ENCODE measurements at places on chromosomes 2 and 18. TPM values are rescaled to one million over a fixed set of nuclear protein-coding genes. Genes with fewer than 3 reads are reported as not detected.

- DNase-seq = no peak
Measured at GRCh38 chr2:231235217-231235616, 36.8 kb downstream of the ARMC9 start.

KCNIP3 gene
- total RNA-seq = not detected

CRYGC gene
- not detected for total RNA-seq

AKAIN1 gene
- total RNA-seq = not detected

GRCh38 chr2:31765078-31765945, 184.6 kb upstream of the SRD5A2 start:
- DNase-seq = no peak

GRCh38 chr2:120898961-120899750, 163.5 kb downstream of the GLI2 start:
- no peak for DNase-seq

GRCh38 chr18:58161659-58162058, 117.6 kb downstream of the NEDD4L start:
- DNase-seq = no peak

DNA sequence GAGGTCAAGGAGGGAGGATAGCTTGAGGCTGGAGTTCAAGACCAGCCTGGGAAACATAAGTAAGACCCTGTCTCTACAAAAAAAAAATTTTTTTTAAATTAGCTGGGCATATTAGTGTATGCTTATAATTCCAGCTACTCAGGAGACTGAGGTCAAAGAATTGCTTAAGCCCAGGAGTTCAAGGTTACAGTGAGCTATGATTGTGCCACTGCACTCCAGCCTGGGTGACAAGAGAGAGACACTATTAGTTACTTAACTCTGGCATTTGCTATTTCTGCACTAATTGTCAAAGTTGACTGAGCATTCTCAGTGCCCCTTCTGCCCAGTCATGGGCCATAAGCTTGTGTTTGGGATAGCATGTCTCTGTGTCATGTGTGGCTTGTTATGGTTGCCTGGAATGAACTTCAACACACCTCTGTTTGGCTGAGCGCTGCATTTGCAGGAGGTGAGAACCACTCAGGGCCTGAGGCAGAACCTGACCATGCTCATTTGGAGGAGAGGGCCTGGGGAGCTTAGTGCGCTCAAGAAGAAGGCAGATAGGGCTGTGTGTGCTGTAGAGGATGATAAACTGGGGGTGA, 77.7 kb downstream of the SH3RF3 start:
- DNase-seq = no peak

GRCh38 chr2:100813527-100813926, 6.4 kb upstream of the NPAS2 start:
- DNase-seq = no peak

- DNase-seq = no peak
Measured at GRCh38 chr18:74310411-74310810, 5.2 kb upstream of the C18orf63 start.

- no peak for DNase-seq
Measured at GRCh38 chr18:42548493-42548892, 567.0 kb downstream of the RIT2 start.

- DNase-seq = no peak
Measured at GRCh38 chr2:157815421-157815820, 60.7 kb downstream of the ACVR1 start.

- DNase-seq = no peak
Measured at GRCh38 chr18:51196811-51197660, 445 bp downstream of the MEX3C start.

MIB1 gene
- 27.3 TPM for total RNA-seq

DNA sequence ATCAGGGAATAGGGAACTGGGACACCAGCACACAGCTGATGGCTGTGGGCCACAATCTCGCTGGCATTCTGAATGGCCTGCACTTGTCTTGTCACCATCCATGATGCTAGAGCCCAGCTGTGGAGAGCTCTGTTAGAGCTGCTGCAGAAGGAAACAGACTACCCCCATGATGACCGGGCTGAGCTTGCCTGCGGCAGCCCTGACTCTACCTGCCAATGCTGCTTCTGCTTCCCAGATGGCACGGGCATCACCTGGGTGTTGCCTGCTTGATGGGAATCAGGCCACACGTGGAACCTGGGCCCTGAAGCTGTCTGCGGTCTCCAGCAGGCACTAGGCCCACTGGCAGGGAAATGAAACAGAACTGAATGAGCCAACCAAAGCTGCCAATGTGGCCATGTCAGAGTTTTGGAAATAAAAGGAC, 11.2 kb upstream of the DAW1 start:
- no peak for DNase-seq

ONECUT2 gene
- total RNA-seq = not detected

DNA sequence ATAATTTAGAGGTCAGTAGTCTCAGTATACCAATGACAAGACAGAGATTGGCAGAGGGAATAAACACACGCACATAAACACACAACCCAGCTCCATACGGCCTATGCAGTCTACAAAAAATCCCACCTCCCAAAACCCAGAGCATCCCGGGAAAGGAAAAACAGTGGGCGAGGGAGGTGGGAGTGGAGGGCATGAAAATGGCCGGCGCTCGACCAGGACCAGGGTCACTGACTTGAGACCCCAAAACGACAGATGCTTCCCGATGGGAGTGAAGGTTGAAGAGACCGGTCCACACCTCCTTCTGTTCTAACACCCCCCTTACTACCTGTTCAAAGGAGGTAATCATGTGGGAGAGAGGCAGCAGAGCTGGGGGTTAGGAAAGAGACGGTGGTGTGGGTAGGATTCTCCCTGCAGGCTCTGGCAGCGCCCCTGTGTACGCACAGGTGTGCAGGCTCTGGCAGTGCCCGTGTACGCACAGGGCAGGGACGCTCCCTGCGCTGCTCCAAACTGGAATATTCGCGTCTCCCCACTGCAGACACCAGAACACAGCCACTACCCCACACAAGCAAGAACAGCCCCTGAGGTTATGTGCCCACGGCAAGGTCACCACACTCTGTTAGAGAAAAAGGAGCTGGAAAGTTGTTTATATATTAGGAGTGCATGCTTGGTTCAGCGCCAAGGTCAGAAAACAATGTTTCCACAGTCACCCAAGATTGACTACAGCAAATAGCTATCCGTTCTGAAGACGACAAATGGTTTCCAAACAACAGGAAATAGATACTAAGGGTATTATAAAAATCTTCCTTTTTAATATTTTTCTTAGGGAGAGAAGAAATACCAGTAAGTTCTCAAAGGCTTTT, 67.9 kb downstream of the EIPR1 start:
- DNase-seq = no peak

- DNase-seq = no peak
Measured at GRCh38 chr2:142531377-142531776, 346.1 kb upstream of the KYNU start.

- DNase-seq = peak; percentile 28
Measured at GRCh38 chr2:153287109-153287801, 191.3 kb downstream of the RPRM start.

DSG2 gene
- total RNA-seq = 0.89 TPM

CERKL gene
- total RNA-seq = 0.06 TPM

- no peak for DNase-seq
Measured at GRCh38 chr2:57450170-57450569, 596.4 kb upstream of the VRK2 start.

CCDC150 gene
- total RNA-seq = 7.5 TPM

- DNase-seq = no peak
Measured at GRCh38 chr2:186486651-186487647, 889 bp downstream of the ZC3H15 start.

STPG4 gene
- total RNA-seq = not detected

DNA sequence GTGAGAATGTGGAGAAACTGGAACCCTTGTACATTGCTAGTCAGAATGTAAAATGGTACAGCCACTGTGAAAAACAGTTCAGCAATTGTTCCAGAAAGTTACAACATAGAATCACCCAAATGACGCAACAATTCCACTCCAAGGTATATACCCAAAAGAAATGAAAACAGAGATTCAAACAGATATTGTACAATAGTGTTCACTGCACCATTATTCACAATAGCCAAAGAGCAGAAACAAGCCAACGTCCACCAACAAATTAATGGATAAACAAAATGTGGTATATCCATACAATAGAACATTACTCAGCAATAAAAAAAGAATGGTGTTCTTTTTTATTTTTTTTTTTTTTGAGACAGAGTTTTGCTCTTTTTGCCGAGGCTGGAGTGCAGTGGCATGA, 10.9 kb downstream of the CLASP1 start:
- no peak for DNase-seq

DNA sequence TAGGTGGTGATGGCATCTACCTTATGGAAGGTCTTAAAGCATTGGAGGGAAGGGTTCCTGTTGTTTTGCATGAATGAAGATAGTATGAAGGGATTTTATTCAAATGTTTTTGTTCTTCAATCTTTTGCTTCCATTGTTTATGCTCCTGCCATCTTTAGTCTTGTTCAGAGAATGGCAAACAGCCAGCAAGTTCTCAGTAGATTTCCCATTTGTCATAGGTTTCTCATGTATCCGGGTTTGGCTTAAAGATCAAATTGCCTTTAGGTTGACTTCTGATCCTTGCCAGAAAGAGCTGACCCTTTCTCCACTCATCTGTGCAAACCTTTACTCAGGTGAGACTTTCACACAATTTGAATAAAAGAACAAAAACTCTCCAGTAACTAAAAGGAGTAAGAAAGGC, 44.2 kb upstream of the STAT4 start:
- DNase-seq = no peak

DNA sequence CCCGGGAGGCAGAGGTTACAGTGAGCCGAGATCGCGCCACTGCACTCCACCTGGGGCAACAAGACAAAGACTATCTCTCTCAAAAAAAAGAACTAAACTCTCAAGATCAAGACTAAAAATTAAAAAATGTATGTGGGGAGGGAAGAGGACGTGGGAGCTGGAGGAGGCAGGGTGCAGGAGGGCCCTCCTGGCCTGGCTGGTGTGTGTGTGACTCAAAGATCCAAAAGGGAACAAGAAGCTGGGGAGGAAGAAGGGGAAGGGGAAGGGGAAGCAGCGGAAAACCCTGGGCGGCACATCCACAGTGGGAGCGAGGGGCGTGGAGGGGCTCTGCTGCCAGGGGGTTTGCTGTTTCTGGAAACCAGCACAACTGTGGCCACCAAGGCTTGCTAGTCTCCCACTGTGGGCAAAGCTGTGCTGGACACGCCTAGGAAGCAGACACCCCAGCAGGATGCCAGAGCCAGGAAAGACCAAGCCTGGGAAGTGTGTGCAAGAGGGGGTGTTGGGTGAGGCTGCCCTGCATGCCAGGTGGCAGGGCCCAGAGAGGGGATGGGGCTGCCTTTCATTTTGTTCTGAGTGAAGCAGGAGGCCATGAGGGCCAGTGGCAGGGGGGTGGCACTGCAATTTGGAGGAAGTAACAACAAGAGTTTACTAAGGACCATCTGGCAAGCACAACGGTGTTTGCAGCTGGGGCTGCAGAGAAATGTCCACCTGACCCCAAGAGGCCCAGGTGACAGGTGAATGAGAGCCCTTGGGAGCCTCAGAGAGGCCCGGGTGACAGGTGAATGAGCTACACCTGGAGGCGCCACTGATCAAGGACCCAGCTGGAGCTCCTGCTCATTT, 44.5 kb downstream of the ANO7 start:
- DNase-seq = no peak

- DNase-seq = no peak
Measured at GRCh38 chr18:44870631-44871502, 190.2 kb downstream of the SETBP1 start.

- no peak for DNase-seq
Measured at GRCh38 chr18:74625157-74625556, 27.5 kb downstream of the ZNF407 start.

DNA sequence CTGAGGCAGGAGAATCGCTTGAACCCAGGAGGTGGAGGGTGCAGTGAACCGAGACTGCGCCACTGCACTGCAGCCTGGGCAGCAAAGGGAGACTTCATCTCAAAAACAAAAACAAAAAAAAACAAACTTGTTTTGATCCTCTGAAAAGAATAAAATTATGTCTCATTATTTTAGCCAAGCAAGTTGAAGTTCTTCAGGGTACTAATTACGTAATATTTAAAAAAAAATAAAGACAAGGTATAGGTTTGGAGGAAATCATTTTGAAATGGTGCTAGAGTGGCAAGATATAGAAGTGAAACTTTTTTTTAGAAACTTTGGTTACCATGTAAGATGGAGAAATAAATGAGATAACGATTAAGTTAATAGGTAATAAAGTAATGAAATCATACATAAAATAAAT, 54.4 kb upstream of the TMEM247 start:
- no peak for DNase-seq

ARHGAP28 gene
- not detected for total RNA-seq

ATF2 gene
- total RNA-seq = 44.5 TPM

HRH4 gene
- not detected for total RNA-seq

All from activated naive CD8-positive, alpha-beta T cell treated with anti-CD3 and anti-CD28 coated beads for 36 hours (primary cell).